ENCODE measurements at places on chromosomes 11 and 22. TPM values are rescaled to one million over a fixed set of nuclear protein-coding genes. Genes with fewer than 3 reads are reported as not detected.

- DNase-seq = no peak
These were observed 80.7 kb upstream of the PPARA start for GRCh38 chr22:46069521-46070214.

DNA sequence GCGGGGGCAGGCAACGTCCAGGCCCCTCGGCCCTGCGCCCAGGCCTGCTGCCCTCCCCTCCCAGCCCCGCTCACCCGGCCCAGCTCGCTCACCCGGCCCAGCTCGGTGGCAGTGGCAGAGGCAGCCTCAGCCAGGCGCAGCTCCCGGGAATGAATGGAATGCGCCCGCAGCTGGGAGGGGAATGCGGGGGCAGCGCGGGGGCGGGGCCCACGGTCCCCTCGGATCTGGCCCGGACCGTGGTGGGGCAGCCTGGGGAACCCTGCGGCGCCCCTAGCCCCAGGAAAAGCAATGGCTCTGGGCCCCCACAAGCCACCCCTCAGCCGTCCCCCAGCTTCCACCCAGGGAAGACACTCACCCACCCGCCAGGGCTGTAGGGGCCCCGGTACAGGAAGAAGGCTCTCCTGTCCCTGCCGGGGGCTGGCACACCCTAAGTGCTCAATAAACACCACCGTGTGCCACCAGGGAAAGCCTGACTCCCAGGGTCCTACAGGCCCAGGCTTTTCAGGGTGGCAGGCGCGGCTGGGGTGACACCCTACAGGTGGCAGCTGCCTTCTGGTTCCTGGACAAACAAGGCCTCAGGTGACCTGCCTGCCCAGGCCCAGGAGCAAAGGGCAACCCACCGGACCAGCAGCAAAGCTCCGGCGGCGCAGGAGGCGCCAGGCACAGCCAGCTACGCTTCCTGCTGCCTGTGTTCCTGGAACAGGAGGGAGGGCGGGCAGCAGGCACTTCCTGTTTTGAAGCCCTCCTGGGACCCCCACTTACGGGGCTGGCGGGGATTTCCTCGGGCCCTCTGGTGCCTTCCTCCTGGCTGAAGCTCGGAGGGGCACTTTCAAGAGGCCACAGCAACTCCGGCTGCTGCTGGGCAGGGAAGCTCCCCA is 13.8 kb downstream of the PLXNB2 start:
- DNase-seq = peak; percentile 90

- no peak for DNase-seq
These were observed 2.6 kb downstream of the MARK2 start for GRCh38 chr11:63841554-63841953.

DNA sequence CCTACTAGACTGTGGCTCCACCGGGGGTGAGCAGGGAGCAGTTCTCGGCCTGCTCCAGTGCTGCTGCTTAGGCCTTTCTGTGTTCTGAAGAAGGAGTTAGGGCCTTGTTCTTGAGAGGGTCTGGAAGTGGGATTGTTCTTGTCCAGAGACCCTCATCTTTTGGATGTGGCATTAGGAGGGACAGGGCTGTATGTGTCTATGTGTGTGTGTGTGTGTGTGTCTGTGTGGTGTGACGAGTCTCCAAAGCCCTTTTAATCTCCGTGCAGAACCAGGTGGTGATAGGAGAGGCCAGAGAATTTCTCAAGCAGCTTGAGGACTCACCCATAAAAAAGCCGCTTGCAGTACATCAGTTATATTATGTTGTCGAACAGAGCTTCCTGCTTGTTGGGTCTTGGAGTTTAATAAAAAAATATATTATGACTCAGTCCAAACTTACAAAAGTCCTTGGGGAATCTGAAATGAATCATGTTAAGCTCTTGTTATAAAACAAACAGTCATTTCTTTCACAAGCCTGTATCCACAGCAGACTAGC is 196.5 kb downstream of the TENM4 start:
- DNase-seq = no peak

DNA sequence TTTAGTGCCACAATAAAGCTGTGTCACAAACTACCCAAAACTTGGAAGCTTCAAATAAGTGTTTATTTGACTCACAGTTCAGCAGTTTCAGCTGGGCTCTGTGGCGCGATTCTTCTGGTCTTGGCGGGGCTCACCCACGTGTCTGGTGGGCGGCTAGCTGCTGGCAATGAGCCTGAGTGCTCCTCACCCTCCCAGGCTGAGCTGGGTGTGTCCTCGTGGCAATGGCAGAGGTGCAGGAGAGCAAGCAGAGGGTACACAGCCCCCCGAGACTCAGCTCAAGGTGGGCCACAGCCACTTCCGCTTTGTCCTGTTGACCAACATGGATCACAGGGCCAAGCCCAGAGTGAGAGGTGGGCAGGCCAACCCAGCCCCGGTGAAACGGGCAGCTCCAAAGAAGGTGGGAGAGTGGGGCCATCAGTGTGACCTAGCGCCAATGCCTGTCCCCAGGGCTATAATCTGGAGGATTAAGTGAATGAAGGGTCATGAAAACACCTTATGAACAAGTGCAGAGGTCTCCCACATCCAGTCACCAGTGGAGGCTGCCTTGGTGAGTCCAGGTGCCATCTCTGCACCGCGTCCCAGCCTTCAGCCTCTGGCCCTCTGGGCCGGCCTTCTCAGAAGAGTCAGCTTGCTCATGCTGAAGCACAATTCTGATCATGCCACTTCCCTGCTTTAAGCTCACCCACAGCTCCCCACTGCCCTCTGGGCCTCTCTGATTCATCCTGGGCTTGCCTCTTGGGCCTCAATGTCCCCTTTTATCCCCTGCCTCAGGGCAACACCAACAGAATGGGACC is 74.6 kb upstream of the RTL6 start:
- DNase-seq = no peak

- DNase-seq = no peak
These were observed 93.9 kb downstream of the PKNOX2 start for GRCh38 chr11:125258291-125259032.

- no peak for DNase-seq
These were observed 88.4 kb upstream of the TEAD1 start for GRCh38 chr11:12585861-12586260.

The PGM2L1 gene
- total RNA-seq = 40.0 TPM

The DDI1 gene
- total RNA-seq = not detected
